ENCODE measurements at places on chromosomes 7 and 10. TPM values are rescaled to one million over a fixed set of nuclear protein-coding genes. Genes with fewer than 3 reads are reported as not detected.

DNA sequence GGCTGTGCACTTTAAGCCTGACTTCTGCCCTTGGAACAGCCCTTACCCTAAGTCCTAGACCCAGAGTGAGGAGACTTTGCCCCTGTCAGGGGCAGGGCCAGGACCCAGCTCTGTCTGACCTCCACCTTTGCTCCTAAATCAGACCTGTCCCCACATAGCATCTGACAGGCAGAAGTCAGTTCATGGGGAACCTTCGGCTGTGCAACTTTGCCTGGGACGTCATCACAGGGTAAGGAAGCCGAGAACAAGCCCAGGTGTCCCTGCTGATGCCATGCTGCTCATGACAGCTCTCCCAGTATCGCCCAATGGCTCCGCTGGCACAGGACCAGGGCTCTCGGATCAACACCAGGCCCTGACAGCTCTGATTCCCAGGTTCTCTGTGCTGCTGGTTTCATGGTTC, 55.4 kb downstream of the TNS3 start:
- H3K36me3 ChIP-seq, result no peaks in the 10 kb centered on the region
- no peaks in the 10 kb centered on the region for H3K27me3 ChIP-seq
- no peak overlapping the region for H3K4me3 ChIP-seq

The CYP3A5 gene
- not detected for total RNA-seq

DNA sequence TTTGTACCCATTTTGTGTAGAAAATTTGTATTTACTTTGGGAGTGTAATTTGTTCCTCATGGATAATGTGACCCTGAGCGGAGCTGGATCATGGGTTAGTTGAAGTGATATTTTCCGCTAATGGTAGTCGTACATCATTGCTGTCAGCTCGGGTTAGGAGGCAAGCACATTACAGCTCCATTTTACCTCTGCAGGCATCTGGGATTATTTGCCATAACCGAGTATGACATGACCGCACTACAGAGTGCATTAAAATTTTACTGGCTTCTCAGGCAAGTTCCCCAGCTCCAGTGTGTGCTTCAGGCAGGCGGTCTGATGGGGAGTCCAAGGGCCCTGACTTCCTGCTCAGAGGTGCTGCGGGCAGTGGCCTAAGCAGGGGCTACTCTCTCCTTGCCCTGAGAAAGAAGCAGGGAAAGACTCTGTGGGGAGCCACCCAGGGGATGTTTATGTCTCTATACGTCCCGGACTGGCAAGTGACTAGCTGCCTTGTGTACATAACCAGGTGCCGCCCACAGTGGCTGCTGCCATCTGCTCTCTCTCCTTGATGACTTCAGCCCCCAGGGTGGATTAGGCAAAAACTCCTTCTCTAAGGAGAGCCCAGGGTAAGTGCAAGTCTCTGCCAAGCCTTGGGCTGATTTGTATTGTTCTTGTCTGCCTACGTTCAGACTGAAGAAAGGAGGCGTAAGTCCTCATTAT, 685.3 kb upstream of the GALNT17 start:
- H3K4me3 ChIP-seq, result no peak overlapping the region
- no peaks in the 10 kb centered on the region for H3K27me3 ChIP-seq
- H3K27ac ChIP-seq, result no peak overlapping the region
- H3K4me1 ChIP-seq, result no peaks in the 10 kb centered on the region

DNA sequence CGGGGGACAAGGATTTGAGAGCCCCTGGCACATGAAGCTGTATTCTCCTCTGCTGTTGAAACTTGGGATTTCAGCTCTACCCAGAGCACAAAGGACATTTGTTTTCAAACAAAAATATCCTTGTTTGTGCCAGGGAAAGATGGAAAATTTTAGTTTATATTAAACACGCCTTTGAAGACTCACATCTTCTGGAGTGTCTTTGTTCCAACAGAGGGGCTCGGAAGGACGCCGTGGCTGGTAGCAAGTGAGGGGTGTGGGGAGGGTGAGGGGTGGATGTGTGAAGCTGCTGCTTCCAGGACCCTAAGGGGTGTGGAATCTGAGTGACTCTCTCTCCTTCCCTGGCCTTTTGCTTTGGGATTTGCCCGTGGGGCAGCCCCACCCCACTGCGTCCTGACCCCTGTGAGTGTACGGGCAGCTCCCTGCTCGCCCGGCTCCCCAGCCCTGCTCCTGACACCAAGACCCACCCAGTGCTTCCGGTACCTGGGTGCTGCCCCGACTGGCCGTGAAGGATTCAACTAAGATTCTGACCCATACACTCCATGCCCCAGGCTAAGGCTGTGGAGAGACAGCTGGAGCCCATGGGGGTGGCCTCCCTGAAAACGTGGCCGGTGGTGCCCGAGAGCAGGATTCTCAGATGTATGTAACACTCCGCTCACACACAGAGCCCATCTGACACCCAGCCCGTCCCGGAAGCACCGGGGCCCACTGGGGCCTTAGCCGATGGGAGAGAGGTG, 59.6 kb downstream of the ZRANB1 start:
- H3K27ac ChIP-seq, result no peak overlapping the region
- H3K27me3 ChIP-seq, result no peaks in the 10 kb centered on the region
- DNase-seq, result no peak
- no peak overlapping the region for H3K4me3 ChIP-seq
- H3K36me3 ChIP-seq, result no peaks in the 10 kb centered on the region

The GBF1 gene
- 33.1 TPM for total RNA-seq

DNA sequence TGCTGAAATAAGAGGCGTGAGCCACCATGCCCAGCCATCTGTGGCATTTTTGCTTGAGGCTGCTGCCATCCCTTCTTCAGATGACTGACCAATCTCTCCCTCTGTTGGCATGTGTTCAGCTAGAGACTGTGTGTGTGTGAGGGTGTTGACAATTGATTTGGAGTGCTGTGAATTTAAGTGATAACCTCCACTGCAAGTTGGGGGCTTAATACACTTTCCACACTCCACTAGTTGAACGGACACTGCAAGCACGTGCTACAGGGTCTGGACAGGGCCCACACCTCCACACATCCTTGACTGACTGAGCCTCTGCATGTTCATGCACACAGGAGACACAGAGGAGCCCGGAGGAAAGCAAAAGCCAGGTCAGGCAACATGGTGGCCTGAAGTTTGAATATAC, 51.3 kb downstream of the BRAF start:
- no peaks in the 10 kb centered on the region for H3K27me3 ChIP-seq
- peaks cover 16% of the 10 kb centered on the region for H3K36me3 ChIP-seq
- no peak overlapping the region for H3K27ac ChIP-seq
- DNase-seq, result no peak
- peaks cover 53% of the 10 kb centered on the region for H3K4me1 ChIP-seq

- no peaks in the 10 kb centered on the region for H3K27me3 ChIP-seq
- H3K4me1 ChIP-seq, result peaks cover 64% of the 10 kb centered on the region
- peak overlapping the region; percentile 96 for H3K4me3 ChIP-seq
- peak; percentile 41 for DNase-seq
Observed at GRCh38 chr10:8058274-8059111, 4.0 kb downstream of the GATA3 start.
